ENCODE measurements at places on chromosomes 5 and 9. TPM values are rescaled to one million over a fixed set of nuclear protein-coding genes. Genes with fewer than 3 reads are reported as not detected.

DNA sequence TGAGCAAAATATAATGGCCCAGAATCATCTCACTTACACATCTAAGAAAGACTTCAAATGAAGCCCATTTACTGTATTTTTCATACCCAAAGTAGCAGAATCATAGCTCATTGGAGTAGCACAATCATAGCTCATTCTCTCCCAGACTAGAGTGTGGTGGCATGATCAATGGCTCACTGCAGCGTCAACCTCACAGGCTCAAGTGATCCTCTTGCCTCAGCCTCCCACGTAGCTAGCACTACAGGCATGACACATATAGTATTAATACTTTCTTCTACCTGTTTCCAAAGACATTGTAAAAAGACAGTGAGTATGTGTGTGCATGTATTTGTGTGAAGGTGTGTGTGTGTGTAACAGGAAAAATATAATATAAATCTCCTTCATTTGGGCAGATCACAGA is 1247.9 kb upstream of the ACO1 start:
- no peak for DNase-seq

DNA sequence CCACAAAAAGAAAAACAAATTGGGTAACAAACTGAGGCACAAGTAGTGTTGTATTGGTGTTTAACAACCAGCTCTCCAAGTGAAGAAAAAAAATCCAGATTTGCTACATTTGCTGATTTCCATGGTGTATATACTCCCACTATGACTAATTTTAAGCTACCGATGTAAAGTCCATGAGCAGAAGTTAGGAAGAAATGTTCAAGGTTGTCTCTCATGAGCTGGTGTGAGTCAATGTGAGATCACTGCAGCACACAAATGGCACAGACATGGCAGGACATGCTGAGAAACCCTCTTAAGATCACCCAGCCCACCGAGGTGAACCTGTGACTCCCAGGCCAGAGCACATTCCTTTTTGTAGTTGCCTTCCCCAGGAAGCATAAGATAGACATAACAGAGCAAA is 36.2 kb downstream of the SLC44A1 start:
- peak; percentile 31 for DNase-seq

DNA sequence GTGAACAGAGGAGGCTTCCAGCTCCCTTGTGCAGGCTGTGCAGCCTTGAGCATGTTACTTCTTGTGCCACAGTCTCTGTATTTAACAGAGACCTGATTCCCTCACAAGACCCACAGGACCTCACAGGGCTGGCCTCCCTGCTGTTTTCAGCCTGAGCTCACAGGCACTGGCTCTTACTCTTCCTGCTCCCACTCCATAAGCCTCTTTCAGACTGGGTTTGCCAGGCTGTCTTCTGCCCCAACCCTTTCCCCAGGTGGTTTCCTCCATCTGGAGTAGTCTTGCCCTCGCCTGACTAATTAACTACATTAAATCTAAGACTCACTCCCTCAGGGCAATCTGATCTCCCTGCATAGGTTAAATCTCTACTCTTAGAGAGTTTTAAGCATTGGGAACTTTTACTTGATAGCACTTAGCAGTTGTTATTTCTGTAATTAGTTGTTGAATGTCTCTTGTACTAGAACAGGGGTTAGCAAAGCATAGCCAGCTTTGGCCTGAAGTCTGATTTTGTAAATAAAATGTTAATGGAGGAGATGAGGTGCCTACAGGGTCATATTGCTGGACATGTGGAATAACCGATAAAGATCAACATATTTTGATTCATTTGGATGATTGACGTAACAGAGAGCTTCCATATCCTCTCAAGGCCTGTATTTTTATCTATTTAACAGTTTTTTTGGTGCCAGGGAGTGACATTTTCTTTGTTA is 28.6 kb upstream of the SPATA31E1 start:
- DNase-seq = no peak

- no peak for DNase-seq
Observed at GRCh38 chr5:147796556-147797308, 14.2 kb upstream of the JAKMIP2 start.

DNA sequence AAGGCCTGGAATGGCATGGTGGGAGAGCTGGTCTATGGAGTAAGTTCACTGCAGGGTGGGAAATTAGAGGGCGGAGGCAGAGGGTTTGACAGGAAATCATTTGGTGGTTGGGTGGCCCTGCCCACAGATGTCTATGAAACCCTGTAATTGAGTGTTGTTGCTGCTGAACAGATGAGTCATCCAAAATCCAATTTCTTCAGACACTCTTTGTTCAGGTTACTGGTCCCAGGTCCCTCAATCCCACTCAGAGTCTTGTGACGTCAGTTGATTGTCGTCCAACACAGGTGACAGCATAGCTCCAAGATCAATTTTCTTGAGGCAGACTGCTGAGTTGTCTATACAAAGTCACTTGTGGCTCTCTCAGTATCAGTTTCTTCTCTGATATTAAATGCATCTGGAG is 208.6 kb downstream of the GRIA1 start:
- DNase-seq = no peak

- DNase-seq = no peak
Observed at GRCh38 chr9:134623258-134624066, 18.1 kb upstream of the COL5A1 start.

DNA sequence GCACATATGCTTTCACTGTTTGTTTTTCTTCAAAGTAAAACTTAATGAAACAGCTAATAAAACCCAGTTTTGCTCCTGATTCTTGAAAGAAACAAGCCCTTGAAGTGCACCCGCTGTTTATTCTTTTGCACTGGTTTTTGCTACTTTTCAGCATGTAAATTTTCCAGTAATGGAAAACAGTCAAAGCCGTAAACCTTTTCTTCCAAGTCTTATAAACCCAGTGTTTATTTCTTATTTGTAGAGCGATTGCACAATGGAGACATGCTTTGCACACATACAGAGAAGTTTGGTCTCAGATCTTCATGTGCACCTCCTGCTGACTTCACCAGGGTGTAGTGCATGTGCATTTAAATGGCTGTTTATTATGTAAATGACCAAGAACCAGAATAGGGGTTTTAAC is 51.8 kb downstream of the ATG10 start:
- DNase-seq = no peak

- no peak for DNase-seq
Observed at GRCh38 chr5:139148986-139149385, 49.2 kb downstream of the SIL1 start.

- peak; percentile 35 for DNase-seq
Observed at GRCh38 chr9:103364753-103365152, 369.6 kb downstream of the CYLC2 start.

DNA sequence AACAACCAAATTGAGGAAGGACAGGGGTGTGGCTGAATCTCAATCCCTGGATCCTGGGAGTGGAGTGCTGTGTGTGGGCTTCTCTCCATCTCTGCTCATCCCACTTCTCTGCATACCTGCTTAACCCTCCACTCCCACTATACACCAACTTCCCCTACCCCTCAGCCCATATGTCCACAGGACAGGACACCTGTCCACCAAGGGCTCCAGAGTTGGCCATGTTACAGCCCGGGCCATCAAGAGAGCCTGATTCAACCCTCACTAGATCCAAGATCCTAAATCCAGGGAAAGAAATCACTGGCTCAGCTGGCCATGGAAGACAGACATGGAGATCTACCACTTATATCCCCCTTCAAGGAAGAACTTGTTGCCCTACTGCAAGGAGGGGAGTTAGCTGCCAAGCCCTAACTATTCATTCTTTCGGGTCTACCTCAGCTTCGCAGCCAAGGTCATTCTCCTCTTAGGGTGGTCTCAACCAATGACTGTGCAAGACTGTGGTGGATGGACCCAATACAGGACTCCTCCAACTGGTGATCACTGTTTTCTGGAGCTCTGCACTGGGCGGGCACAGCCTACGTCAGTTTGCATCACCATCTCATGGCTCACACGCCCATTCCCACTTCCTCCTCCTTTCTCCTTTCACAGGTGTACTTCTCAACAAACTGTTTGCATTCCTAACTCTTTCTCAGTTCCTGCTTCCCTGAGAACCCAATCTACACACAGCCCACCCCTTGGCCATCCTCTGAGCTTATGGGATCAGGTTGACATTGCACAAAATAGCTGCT is 53.7 kb upstream of the ZBTB43 start:
- no peak for DNase-seq

- no peak for DNase-seq
Observed at GRCh38 chr9:112850840-112851239, 39.8 kb downstream of the SLC46A2 start.

- no peak for DNase-seq
Observed at GRCh38 chr5:117496801-117497200, 922.2 kb upstream of the SEMA6A start.

DNA sequence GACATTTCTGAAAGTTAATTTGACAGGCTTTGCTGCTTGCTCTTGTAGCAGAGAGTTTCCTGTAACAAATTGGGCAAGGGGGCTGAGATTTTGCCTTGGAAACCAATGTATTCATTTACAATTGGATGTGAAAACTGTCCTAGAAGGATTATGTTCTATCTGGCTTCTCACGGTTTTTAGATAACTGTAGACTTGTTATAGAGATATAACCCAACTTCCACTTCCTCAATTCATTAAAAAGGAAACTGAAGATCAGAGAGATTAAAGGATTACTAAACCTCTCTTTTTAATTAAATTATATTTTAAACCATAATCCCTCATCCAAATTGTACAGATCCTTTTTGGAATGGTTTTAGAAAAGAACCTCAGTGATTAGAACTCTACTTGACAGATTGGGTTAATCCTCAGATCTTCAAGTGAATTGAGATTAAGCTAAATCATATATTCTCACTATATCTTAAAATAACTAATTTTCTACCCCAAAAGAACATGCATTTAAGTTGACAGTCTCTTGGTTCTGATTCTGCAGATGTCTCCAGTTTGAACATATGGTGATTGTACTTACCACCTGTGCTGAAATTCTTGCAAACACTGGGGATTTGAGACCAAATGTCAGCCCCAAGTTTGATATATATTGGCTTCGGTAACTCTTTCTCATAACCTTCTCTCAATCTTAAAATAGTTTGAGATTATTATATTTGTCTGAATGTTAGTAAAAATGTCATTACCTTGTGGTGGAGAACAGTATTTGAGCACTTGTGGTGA is 130.1 kb upstream of the C9orf72 start:
- no peak for DNase-seq

DNA sequence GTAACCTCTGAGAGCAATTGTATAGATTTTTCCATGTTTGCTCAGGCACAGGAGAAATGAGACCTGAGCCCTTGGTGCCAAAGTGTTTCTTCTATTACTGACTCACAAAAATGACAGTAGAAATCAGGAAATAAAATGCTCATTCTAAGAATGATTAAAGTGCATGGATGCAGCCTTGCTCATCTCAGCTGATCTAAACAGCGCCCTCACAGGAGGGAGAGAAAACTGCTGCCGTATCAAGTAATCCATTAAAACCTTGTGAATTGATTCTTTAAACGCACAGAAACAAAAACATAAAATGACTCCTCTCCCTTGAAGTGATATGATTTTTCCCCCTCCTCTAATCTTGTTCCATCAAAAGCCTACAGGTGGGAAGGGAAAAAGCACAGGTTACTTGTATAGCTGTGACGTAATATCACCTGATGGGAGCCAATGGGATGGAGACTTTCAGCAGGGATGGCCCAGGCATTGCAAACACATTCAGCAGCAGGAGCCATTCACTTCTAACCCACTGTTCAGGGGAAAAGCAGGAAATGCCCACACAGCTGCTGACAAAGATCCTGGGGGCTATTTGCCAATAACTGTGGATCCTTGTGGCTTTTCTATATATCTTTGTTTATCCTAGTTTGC is 76.7 kb downstream of the PLCXD3 start:
- no peak for DNase-seq

DNA sequence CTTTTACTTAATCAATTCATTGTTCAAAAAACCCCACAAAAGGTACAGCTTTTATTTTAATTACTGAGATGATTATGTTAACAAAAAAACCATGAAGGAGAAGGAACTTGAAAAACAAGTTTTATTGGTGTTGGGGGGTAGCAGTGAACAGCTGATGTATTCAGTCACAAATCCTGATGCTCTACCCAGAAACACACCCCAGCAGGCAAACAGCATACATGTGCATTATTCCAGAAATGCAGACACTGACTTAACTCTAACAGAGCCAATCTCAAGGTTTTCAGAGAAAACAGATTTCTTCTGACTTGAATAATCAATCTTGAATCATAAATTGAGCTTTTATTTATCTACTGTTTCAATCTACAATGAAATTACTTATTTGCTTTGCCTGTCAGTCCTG is 175.2 kb downstream of the ZSWIM6 start:
- DNase-seq = no peak

Gene NTNG2
- 2.4 TPM for total RNA-seq

Gene TESK1
- total RNA-seq = 21.3 TPM

Gene PCDHB8
- total RNA-seq = 0.27 TPM

Gene KIF27
- 7.2 TPM for total RNA-seq

Gene UBAP2
- total RNA-seq = 68.7 TPM

Gene MLANA
- not detected for total RNA-seq

Gene ORM2
- total RNA-seq = not detected

Gene ROR2
- total RNA-seq = 26.5 TPM

Gene C9orf50
- total RNA-seq = not detected

All from fibroblast of the aortic adventitia (primary cell).